CD8-positive, alpha-beta T cell (primary cell): ENCODE measurements at places on chromosomes 1 and 21.

DNA sequence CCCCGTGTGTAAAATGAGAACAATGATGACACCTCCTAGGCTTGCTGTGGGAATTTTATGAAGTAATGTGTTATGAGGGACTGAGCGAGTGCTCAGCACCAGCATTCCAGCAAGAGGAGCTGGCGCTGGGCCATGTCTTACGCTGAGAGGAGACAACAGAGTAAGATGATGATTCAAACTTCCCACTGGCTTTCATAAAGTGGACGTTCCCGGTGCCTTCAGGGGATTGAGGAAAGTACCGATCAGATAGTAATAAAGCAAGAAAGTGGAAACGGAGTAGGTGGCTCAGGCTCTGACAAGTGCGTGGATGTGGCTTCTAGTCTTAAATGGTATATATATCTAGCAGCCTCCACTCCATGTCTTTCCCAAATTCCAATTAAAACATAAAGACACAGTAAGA, 23.8 kb downstream of the EPHA10 start:
- no peak for DNase-seq

DNA sequence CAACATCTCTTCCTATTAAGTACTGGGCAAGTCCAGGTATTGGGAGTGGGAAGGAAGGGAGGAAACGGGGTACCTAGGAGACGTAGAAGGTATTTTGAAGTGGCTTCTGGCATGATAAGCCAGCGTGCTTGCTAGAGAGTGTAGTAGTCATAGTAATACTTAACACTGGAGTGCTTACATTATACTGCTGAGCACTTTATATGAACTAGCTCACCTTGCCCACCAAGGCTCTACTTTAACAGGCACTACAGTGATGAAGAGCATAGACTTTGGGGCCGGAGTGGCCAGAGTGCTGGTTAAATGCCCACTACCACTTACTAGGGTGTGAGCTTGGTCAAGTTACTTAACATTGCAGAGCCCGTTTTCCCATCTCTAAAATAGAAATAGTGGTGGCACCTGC, 61.7 kb downstream of the ACP6 start:
- no peak for DNase-seq

DNA sequence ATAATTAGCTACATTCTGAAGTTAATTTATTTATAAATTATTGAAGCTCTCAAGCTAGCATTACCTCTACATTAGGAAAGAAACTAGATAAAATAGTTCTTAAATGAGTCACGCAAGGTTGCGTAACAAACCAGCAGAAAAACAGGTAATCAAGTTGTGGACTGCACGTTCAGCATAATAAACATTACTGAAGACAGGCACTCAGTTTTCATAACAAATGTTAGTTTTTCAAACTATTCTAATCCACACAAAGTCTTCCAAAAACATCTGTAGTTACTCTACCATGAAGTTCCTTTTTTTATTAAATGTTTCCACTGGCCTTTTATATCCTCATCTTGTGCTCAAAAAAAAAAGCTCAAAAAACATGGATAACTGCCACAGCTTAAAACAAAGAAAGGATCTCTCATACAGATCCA, 1.3 kb downstream of the TOR1AIP2 start:
- DNase-seq = no peak

GRCh38 chr1:41045740-41046139, 24.2 kb upstream of the SLFNL1 start:
- no peak for DNase-seq

DNA sequence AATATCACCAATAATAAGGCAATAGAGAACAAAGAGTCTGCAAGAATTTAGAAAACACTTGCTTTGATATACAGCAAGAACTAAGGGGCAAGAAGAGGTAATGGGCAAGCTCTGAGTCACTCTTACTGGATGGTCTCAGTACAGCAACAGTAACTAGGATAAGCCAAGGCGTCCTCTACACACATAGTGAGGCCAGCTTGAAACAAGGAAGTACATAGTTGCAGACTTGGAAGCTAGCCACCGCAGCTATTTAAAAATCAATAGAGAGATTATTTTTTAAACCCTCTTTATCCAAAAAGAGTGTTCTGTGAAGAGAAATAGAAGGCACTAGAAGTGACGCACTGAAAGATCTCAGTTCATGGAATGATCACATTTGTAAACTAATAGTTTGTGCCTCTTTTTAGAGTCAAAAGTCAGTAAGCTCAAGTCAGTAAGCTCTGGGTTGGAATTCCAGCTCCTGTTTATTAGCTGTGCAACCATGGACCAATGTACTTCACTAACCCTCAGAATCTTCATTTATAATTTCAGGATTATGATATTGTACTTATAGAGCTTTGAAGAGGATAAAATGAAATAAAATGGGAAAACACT, 118.6 kb downstream of the AKT3 start:
- no peak for DNase-seq

GRCh38 chr21:45792682-45793383, 149.3 kb downstream of the PCBP3 start:
- no peak for DNase-seq

GRCh38 chr1:167782946-167783345, 61.2 kb downstream of the MPZL1 start:
- DNase-seq = no peak
